ENCODE measurements at places on chromosomes 5 and 9.

- no peak for DNase-seq
Observed at GRCh38 chr5:156589104-156589945, 260.8 kb upstream of the PPP1R2B start.

DNA sequence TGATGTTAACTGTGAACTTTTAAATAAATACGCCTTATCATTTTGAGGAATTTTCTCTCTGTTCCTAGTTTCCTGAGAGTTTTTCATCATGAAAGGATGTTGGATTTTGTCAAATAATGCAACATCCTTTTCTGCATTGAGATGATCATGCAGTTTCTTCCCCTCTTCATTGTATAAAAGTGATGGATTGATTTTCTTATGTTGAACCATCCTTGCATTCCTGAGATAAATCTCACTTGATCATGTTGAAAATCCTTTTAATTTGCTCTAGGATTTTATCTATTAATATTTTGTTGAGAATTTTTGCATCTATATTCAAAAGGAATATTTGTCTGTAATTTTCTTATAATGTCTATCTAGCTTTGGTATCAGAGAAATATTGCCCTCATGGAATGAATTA, 13.3 kb downstream of the FOXE1 start:
- DNase-seq = no peak

DNA sequence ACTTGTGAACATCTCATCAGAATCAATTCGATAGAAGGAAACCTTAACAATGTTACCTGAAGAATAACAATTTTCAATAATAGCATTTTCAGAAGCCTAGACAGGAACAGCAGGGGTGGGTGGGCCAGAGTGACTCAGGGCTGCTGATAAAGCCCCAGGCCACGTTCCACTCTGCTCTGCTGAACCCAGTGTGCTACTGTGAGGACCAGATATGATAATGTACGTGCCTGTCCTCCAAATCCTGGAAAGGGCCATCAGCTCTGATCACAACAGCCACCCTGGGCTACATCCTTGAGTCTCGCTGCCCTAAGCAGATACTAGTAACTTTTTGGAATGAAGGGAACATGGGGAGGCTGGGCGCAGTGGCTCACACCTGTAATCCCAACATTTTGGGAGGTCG, 91.3 kb downstream of the PRRT1B start:
- no peak for DNase-seq

DNA sequence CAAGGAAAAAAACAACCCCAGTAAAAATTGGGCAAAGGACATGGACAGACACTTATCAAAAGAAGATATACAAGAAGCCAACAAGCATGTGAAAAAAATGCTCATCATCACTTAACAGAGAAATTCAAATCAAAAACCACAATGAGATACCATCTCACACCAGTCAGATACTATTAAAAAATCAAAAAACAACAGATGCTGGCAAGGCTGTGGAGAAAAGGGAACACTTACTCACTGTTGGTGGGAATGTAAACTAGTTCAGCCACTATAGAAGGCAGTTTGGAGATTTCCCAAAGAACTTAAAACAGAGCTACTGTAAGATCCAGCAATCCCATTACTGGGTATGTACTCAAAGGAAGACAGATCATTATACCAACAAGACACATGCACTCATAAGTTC, 157.4 kb downstream of the EDIL3 start:
- DNase-seq = no peak

DNA sequence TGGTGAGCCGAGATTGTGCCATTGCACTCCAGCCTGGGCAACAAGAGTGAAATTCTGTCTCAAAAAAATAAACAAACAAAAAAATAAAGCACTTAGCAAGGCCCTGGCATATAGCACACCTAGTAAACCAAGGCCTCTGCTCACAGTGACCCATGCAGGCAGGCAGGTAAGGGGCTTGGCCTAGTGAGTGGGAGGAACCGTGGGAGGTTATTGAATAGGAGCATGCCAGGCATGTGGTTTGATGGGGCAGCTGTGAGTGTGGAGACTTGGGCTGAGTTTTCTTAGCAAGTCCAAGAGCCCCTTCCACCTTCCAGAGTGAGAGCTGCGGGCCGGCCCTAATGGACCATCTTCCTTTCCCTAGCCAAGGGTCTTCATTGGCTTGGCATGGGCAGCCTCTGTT, 4.5 kb upstream of the NDST1 start:
- no peak for DNase-seq

DNA sequence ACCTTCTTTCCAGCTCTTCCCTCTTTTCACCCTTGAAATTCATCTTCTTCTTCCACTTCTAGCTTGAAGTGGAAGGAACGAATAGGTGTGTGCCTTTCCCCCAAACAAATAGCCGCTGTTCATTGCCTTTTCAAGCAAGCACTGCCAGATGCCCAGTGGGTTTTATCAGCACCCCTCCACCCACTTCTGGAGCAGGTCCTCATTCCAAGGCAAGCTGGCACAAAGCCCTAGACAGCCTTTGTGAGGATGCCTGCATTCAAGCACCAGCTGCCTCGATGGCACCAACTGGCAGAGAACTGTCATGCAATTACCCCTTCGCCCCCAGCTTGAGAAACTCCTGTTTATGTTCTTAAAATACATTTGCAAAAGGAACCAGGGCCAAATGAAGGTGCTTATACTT, 36.5 kb downstream of the SERINC5 start:
- DNase-seq = peak; percentile 64

- no peak for DNase-seq
Observed at GRCh38 chr5:55758231-55758630, 20.4 kb downstream of the DDX4 start.

GRCh38 chr9:127568971-127569885, 42.8 kb upstream of the STXBP1 start:
- DNase-seq = peak; percentile 76

GRCh38 chr9:25752398-25752797, 74.2 kb upstream of the TUSC1 start:
- peak; percentile 21 for DNase-seq

GRCh38 chr9:14192556-14192955, 121.4 kb downstream of the NFIB start:
- no peak for DNase-seq

GRCh38 chr5:77670526-77670925, 32.0 kb upstream of the OTP start:
- no peak for DNase-seq

DNA sequence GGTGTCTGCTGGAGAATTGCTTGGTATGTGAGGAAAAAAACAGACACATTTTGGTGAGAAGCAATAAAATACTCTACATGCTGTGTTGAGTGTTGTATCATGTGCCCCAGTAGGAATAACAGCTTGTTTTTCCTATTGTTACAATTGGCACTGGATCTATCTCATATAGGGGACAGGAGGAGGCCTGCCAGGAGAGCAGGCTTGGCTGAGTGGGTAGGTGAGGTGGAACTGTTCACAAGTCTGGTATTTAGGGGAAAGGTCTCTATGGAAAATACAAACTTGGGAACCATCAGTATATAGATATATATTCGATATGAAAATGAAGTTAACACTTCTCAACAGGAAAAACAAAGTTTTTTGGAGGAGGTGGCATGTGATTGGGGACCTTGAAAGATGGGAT, 9.5 kb upstream of the SH3TC2 start:
- no peak for DNase-seq

GRCh38 chr9:86639899-86640379, 285.7 kb upstream of the TUT7 start:
- DNase-seq = peak; percentile 67

DNA sequence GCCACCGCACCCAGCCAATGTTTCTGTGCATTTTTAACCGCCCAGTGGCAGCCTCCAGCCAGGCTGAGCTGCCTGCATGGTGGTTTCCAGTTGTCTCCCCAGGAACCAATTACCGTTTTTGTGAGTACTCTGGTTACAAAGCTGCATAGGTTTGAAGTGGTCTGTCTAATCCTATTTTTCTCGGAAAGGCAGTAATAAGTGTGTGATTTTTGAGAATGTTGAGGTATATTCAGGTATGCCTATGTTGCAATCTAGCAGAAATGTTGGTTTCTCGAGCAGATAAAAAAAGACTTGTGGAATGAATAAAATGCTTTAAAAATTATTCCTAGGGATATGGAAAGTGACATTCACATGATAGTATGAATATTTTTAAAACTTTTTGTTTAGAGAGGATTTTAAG, 41.5 kb upstream of the ANKH start:
- DNase-seq = no peak

DNA sequence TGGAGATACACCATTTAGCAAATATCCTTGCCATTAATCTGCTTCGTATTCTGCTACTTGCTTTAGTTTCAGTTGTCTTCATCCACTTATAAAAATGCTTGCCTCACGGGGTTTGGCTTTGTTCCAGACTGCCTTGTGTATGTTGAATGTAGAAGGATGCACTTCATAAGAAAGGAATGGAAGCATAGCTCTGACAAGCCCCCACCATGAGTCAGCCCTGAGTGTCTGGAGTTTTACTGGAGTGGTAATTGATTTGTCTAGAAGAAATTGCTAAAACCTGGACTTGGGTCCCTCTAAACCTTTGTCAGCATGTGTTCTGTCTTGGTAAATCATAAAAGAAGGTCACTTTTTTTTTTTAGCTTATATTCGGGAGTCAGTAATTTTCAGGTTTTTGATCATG, 4.6 kb downstream of the TEX48 start:
- DNase-seq = peak; percentile 8

- DNase-seq = no peak
Observed at GRCh38 chr5:4244306-4244705, 648.7 kb downstream of the IRX1 start.

- DNase-seq = no peak
Observed at GRCh38 chr9:19451240-19452087, 42.7 kb downstream of the ACER2 start.

- no peak for DNase-seq
Observed at GRCh38 chr5:134975843-134976242, 8.1 kb downstream of the CATSPER3 start.

- DNase-seq = no peak
Observed at GRCh38 chr9:97510797-97511654, 9.6 kb downstream of the TMOD1 start.

DNA sequence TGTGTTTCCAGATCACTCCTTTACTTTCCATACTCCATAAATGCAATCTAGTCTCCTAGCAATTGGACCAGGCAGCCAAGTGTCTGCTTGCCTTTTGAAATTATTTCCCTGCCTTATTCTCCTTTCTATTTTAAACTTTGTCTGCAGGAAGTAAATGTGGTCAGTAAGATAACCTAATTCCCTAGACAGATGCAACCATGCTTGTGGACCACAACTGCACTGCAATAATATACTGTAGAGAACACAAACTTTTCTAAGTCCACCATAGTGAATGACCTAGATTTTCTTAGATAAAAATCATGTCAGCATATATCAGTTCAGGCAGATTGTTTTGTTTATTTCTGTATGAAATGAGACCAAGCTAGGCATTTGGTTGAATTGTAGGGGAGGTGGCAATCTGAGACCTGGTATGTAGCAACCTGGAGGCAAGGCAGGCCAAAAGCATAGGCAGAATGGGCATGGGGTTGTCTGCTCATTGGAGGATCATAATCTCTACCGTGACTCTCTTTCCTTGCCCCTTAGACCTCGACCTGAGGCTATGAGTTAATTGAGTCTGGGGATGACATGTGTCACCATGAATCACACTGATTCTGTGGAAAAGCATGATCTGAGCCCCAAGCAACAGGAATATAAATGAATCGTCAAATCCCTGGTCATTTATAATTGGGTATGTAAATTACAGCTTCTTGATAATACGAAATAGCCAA, 20.7 kb downstream of the ACTL7B start:
- DNase-seq = no peak

GRCh38 chr9:69443178-69443577, 118.2 kb downstream of the ENTREP1 start:
- peak; percentile 32 for DNase-seq

DNA sequence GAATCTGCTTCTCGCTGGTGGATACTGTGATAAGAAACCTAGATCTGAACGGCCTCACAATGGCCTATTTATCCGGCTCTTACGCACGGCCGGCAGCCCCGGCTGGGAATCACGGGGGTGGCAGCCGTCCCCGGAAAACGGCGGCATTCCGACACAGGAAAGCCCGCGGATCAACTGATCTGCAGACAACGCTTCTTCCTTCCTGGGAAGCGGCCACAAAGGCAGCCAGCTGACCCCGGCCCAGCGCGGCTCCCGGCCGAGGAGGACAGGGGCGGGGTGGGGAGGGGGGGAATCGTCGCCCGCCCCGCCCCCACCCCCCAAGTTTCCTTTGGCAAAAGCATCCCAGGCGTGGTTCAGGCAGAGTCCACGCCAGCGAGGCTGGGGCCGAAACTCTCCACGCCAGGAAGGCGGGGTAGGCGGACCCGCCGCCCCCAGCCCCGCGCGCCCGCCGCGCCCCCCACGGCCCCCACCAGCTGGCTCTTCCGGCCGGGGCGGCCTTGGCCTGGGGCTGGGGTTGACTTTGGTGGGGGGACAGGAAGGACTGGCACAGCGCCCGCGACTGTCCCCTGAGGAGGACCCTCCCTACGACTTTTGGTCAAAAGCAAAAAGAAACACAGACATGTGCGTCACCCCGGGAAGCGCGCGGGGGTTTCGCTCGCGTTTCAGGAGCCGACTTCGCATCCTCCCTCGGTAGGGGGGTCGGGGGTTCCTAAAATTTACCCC, 247.7 kb upstream of the ANKRD55 start:
- no peak for DNase-seq

- no peak for DNase-seq
Observed at GRCh38 chr9:121703014-121703734, 51.7 kb downstream of the DAB2IP start.

DNA sequence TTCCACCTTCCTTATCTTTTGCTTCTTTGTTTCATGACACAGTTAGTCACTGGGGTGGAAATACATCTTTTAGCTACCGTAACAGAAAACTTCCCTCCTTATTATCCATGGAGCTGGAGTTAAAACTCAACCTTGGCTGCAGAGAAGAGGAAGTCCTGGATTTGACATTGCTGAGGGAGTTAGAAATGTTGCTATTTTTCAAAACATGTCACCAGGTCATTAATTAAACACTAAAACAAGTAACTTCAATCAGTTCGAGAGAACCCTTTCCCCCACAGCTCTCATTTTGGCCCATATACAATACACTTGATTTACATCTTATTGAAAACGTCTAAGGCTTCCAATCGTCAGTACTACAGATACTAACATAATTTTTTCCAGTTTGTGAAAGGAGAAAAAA, 237.9 kb upstream of the CD180 start:
- no peak for DNase-seq

- DNase-seq = no peak
Observed at GRCh38 chr9:36169708-36170107, 520 bp downstream of the CCIN start.

- DNase-seq = peak; percentile 47
Observed at GRCh38 chr9:120891884-120892747, 15.1 kb upstream of the PHF19 start.

- peak; percentile 14 for DNase-seq
Observed at GRCh38 chr9:36991516-36992134, 42.4 kb downstream of the PAX5 start.

- DNase-seq = no peak
Observed at GRCh38 chr5:174303035-174303434, 257.5 kb downstream of the NSG2 start.

DNA sequence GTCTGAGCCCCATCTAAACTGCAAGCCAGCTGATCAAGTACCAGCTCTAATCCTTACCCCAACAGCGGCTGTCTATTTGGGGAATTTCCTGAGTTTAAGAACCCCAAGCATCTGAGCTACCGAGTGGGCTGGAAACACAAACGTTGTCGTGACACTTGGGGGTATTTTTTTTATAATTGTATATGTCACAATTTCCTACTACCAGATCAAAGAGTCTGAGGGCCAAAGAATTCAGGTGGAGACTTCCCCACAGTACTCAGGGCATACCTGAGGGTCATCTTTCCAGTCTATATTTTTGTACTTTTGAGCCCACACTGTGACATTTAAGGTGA, 42.8 kb downstream of the PTTG1 start:
- no peak for DNase-seq

- DNase-seq = no peak
Observed at GRCh38 chr5:180377556-180378197, 24.5 kb upstream of the GFPT2 start.

- DNase-seq = no peak
Observed at GRCh38 chr5:2181149-2181548, 298.4 kb upstream of the IRX4 start.

All from NCI-H1092 treated with DMSO at 0.1 percent for 48 hours (cell line).